ENCODE measurements at places on chromosomes 11 and 22.

DNA sequence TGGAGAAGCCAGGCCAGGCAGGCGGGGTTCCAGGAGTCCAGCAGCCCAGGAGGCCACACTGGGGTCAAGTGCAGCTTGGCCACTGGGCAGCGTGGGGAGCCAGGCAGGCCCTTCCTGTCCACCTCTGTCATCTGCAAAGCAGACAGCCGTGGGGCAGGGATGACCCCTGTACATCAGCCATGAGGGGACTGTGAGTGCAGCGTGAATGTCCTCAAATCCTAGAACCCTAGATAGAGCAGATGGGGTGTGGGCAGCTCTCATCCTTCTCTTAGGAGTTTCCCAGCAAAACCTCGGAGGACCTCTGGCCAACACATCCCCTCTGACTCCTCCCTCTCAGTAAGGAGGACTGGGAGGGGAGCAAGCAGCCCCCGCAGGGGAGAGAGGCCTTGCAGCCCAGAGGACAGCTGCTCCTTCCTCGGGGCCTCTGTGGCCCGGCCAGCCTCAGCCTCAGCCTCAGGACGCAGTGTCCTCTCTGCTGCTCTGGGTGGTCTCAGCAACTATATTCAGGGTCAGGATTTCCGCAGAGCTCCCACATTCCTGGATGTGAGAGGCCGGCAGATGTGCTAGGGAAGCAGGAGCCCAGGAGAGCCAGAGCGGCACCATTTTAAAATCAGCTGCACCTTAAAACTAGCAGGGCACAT lies 820.5 kb downstream of the BRD1 start:
- DNase-seq = no peak

- DNase-seq = no peak
These were observed 36.5 kb downstream of the CTSC start for GRCh38 chr11:88300888-88301487.

DNA sequence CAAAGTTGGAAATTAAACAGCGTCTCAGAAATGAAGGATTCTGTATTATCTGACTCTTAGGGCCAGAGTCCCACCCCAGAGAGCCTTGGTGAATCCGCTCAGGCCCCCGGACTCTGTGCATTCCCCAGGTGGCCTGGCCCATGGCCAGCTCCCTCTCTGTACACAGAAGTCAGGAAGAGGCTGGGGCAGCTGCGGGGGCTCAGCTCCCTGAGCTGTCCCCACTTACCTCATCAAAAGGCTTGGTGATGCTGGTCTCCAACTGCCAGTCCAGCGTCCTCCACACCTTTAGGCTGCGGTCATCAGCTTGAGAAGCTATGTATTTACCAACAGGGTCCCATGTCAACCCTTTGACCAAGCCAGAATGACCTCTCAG lies 35.0 kb downstream of the HIRA start:
- no peak for DNase-seq

- no peak for DNase-seq
These were observed 475 bp upstream of the AIP start for GRCh38 chr11:67482275-67482826.

GRCh38 chr11:13944911-13945425 lies 17.6 kb upstream of the SPON1 start:
- DNase-seq = no peak

DNA sequence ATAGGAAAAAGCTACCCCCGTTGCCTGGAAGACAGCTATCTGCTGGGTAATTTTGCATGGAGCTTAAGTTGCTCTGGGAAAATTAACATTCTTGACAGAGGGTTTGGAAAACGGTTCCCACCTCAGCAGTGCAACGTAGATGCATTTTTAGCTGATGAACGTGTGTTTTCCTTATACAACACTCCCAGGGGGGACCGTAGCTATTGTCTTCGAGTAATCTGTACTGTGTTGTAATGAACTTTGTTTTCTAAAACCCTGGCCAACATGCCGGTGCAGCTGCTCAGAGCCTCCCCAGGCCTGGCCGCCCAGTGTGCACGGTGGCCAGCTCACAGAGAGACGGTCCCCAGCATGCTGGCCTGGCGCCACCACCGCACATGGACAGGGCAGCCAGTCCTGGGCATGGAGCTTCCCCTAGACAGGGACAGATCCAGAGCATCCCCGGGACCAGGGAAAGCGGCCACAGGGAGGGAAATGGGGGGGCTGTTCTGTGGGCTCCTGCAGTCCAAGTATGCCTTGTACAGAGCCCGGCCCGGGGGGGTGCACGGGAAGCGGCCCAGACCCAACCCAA lies 2.2 kb downstream of the TNNT3 start:
- DNase-seq = no peak

- DNase-seq = no peak
These were observed 14.8 kb downstream of the LRRC55 start for GRCh38 chr11:57196596-57196995.

GRCh38 chr22:48761546-48761945 lies 1066.1 kb downstream of the BRD1 start:
- DNase-seq = no peak

DNA sequence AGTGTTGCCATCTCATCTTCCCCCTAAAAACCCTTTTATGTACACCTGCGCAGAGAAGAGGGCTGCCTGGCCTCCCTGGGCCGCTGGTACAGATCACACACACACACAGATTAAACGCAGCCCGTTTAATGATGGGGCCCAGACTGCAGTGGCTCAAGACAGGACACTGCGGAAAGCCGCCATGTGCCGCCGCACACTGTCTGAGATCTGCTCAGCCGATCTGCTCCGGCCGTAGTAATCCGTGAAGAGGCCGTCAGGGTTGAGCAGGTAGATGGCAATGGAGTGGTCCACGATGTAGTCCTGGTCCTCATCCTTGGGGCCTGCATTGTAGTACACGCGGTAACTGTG lies 2.0 kb downstream of the SCO2 start:
- DNase-seq = no peak

- DNase-seq = no peak
These were observed 6.0 kb upstream of the TRIM34 start for GRCh38 chr11:5618807-5619206.

DNA sequence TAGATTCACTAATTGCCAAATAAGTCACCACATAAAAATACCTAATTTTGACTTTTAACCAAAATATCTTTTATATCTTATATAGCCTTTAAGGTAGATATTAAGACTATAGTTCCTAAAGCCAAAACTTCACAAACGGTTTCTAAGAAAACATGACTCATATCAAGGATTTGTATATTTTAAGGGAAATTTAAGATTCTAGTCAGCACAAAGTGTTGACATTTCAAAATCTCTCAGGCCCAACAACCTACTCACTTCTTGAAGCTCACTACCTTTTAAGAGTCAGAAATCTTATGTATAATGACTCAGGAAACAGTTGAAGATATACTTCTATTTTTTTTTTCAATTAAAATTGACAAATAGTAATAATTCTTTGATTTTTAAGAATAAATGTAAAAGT lies 221.9 kb downstream of the SBF2 start:
- DNase-seq = no peak

DNA sequence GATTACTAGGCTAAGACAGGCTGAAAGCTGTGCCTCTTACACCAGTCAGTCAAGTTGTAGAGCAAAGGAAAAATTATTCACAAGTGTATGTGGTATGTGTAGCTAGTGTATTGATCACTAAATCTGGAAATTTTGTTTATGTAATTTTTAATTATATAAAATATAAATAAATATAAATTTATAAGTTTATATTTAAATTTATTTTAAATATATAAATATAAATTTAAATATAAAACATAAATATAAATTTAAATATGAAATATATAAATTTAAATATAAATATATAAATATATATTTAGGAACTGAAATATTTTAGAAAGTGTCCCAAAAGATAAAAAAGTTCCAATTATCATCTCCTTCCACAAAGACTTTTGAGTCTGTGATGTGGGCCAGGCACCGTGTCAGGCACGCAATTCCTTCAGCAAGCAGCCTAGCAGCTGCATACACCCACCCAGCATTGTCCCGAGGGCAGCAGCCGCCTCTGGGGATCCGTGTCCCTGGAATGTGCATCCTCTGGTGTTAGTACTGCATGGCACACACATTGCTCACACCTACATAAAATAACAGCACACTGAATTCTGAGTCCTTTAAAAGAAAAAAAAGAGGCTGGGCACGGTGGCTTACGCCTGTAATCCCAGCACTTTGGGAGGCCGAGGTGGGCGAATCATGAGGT lies 1098.0 kb downstream of the BRD1 start:
- DNase-seq = no peak

DNA sequence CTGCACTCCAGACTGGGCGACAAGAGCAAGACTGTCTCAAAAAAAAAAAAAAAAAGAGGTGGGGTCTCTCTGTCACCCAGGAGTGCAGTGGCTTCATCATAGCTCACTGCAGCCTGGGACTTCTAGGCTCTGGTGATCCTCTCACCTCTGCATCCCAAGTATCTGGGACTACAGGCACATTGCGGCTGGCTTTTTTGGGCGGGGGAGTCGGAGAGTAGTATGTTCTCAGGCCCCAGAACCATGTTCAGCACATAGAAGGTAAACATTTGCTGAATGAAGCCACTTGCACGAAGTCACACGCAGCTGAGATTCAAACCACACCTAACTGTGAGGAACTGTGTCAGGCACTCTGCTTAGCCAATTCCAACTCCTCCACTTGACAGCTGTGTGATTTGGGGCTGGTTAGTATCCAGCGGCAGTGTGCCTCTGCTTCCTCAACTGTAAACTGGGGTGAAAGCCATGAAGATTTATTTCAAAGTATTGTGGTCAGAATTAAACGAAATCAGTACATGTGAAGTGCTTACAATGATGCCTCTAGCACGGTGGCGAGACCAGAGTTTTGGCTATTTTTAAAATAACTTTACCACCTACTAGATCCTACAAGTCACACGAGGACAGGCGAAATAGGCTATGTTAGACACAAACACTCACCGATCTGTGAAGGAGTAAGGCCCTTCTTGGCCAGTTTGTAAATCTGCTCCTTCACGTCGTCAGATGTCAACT lies 789 bp downstream of the RPS13 start:
- no peak for DNase-seq

- no peak for DNase-seq
These were observed 24.2 kb downstream of the C22orf31 start for GRCh38 chr22:29037340-29037932.

- DNase-seq = no peak
These were observed 2.7 kb upstream of the PPARA start for GRCh38 chr22:46147471-46148267.

DNA sequence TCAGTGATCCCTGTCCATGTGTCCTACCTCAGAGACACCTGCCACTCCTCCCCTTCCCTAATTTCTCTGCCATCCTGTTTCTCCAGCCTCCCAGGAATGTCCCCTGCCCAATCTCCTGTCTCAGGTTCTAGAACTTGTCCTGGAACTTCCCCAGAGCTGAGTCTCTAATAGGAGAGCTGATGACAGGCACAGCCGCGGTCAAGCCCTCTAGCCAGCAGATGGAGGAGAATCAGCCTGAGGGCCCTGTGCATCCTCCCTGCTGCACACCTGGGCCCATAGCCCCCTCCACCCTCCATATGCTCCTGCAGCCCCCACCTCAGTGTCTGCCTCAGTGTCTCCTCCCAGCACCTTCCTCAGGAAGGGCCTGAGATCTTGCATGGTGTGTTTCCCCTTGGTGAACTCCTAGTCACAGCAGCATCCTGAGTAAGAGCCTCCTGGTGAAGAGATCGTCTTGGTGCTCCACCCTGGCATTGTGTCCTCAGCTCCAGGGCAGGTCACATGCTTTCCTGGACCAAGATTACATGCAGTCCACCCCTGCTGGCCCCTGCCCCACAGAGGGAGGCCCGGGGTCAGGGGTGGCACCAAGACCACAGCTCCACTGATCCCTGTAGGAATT lies 43.9 kb upstream of the VPREB1 start:
- no peak for DNase-seq

- no peak for DNase-seq
These were observed 64.3 kb upstream of the CHRM4 start for GRCh38 chr11:46455834-46456233.

- no peak for DNase-seq
These were observed 17.1 kb downstream of the MTNR1B start for GRCh38 chr11:92986585-92986984.

DNA sequence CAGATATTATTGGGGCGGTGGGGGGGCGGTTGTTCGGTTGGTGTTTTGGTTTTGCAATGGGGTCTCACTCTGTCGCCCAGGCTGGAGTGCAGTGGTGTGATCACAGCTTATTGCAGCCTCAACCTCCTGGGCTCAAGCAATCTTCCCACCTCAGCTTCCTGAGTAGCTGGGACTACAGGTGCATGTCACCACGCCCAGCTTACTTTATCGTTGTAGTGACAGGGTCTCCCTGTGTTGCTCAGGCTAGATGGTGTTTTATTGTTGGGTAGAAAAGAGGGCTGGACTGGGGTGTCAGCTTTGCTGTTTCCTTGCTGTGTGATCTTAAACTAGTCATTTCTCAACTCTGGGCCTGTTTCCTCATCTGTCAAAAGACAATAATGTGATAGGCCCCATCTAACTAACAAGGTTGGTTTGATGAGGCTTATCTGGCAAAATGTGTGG lies 17.5 kb upstream of the MYH9 start:
- DNase-seq = no peak

DNA sequence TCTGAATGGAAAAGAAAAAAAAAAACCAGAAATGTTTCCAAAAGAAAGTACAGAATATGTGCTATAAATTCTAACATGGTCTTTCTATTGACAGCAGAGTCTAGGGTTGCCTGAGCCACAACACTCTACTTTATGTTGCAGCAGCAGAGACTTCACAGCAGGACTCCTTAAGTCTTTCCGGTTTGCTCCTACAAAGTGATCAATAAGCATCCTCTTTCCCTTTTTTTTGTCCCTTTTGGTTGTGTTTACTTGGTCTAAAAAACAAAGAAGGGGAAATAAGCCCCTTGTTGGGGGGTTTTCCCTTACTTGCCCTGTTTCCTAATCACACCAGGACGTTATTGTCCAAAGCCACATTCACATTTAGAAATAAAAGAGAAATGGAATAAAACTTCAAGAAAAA lies 163.1 kb upstream of the MPPED2 start:
- DNase-seq = no peak

- no peak for DNase-seq
These were observed 27.7 kb upstream of the TP53I11 start for GRCh38 chr11:44978274-44978960.

GRCh38 chr11:73167363-73167954 lies 25.3 kb upstream of the FCHSD2 start:
- DNase-seq = no peak

- no peak for DNase-seq
These were observed at the start of gene SLCO2B1 for GRCh38 chr11:75150879-75151278. TSS of gene SLCO2B1 (plus strand) at chr11:75151107. CDS start at chr11:75151382, 275 bp downstream.

GRCh38 chr11:45287316-45287903 lies 1.3 kb upstream of the SYT13 start:
- no peak for DNase-seq

DNA sequence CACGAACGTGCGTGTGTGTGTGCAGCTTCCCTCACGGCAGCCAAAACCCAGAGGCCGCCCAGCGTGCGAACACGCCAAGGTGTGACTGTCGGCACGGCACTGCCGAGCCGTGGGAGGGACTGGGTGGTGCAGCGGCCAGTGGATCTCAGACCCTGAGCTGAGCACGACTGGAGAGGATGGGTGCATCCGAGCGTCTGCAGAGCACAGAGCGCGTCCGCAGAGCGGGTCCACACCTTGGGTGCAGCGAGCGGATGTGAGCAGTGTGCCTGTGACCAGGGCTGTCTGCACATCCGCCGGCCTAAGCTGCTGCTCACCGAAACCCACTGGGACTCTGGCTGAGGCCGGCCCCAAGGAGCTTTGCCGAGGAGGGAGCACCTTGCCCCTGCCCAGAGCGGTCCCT lies 22.7 kb downstream of the PTDSS2 start:
- no peak for DNase-seq

All from stimulated activated CD8-positive, alpha-beta memory T cell treated with anti-CD3 and anti-CD28 coated beads, Interleukin-7, amount 100 ng/mL, for 24 hours (primary cell).